ENCODE measurements at places on chromosomes 13 and 19.

DNA sequence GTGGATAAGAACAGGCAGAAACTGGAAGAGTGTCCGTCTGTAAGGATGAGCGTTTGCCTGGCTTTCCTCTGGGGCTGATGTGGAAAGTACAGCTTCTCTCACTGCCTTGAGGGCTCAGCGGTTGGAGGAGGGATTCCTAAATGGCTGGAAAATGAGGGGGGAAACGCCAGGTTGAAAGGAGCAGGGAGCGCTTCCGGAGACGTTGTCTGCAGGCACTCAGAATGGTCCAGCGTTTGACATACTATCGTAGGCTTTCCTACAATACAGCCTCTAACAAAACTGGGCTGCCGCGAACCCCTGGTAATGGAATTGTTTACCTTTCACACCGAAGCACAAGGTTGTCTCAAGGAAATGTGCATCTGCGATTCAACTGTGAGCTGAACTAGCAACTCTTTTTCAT, 39.9 kb downstream of the MRPL57 start:
- DNase-seq, result no peak

- no peak for DNase-seq
These were observed 89.9 kb downstream of the STK24 start for GRCh38 chr13:98487016-98487415.

DNA sequence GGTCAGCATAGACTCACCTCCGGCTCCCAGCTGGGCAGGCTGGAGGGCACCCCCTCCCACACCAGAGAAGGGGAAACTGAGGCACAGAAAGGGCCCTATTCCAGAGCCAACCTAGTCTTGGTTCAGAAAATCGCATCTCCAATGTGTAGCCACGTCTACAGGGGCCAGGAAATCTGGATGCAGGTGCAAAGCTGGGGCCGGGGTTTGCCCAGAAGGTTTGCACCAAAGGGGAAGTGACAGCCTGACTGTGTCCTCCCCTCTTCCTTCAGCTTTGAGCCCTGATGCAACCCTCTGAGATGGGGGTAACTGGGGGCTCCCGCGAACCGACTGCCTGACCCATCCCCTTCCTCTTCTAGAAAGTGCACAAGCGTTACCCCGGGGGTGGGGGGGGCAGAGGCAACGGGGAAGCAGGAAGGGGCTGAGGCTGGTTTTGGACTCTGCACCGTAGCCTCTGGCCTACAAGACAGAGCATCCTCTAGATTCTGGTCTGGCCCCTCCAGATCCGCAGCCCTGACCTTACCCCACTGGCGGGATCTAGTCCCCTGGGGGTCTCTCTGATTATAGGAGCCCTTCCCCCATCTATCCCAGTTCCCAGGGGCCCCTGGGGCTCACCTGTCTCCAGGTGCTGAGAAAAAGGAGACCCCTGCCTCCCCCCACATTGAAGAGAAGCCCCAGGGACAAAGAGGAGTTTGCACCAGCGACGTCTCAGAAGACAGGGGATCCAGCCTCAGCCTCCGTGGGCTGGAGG, 1.1 kb upstream of the ONECUT3 start:
- no peak for DNase-seq

- no peak for DNase-seq
These were observed 16.2 kb downstream of the ZIC2 start for GRCh38 chr13:99997702-99998214.

GRCh38 chr19:45428384-45429231, 4.9 kb upstream of the ERCC1 start:
- DNase-seq, result no peak

DNA sequence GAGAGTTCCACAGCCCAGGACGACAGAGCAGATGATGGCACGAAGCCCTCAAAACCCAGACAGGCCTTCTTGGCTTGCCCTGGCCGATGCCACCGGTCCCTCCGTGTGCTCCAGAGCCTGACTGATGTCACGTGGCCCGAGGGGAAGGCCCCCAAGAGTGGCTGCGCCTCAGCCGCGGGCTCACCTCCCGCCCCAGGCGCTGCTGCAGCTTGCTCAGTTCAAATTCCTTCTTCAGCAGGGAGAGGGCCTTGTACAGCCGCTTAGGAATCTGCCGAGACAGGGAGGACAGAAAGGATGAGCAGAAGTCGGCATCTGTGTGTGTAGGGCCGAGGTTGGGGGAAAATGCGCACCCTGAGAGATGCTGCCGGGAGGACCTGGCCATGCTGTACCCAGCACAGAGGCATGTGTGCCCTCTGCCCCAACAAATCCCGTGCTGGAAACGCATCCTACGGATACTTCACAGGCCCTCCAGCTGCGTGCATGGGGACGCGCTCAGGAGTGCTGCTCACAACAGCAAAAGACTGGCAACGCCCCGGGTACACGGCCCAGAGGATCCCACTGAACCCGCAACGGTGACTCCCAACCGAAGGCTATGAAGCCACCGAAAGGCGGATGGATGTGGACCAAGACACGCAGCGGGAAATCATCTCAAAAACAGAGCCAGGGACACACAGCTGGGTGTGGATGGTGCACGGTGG, 12.9 kb downstream of the LONP1 start:
- DNase-seq, result no peak

GRCh38 chr19:5048727-5049553, 80.0 kb downstream of the KDM4B start:
- no peak for DNase-seq

DNA sequence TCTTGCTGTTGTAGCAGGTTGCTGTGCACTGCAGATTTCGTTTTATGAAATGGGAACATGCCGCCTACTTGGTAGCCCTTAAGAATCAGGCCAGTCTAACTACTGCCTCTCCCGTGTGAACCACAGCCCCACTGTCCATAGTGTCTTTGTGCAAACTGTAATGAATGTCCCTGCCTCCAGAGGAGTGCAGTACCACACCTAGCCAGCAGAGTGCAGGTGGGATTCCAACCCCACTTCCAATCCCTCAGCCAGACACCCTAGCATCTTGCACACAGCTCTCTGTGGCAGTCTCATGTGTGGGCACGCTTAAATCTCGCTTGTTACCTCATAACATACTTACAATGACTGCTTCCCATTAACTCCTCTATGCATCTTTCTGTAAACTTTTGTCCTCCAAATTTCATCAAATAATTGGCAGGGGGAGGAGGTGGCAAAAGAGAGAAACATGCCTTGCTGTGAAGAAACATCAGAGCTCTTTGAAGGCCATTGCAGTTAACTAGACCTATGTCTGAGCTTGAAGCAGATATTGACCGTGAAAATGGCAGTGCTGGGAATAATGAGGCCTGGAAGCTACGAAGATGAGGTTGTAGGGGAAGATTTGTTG, 47.2 kb downstream of the ZAR1L start:
- peak; percentile 16 for DNase-seq

- DNase-seq, result no peak
These were observed 900 bp downstream of the KBTBD7 start for GRCh38 chr13:41193469-41193868.

DNA sequence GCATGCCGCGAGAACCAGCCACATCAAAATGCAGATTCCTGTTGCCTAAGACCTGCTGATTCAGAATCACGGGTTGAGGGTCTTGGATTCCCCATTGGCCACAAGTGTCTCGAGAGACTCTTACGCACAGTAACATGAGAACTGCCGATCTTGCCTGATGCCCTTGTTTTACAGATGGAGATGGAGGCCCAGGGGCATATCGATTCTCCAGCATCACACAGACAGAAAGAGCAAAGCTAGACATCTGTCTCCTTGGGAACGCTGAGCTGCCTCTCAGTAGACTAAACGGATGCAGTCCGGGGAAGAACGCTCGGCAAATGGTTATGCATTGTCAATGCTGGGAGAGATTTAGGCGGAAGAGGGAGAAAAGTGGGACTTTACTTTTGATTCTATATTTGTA, 5.4 kb downstream of the NLRP12 start:
- DNase-seq, result no peak

DNA sequence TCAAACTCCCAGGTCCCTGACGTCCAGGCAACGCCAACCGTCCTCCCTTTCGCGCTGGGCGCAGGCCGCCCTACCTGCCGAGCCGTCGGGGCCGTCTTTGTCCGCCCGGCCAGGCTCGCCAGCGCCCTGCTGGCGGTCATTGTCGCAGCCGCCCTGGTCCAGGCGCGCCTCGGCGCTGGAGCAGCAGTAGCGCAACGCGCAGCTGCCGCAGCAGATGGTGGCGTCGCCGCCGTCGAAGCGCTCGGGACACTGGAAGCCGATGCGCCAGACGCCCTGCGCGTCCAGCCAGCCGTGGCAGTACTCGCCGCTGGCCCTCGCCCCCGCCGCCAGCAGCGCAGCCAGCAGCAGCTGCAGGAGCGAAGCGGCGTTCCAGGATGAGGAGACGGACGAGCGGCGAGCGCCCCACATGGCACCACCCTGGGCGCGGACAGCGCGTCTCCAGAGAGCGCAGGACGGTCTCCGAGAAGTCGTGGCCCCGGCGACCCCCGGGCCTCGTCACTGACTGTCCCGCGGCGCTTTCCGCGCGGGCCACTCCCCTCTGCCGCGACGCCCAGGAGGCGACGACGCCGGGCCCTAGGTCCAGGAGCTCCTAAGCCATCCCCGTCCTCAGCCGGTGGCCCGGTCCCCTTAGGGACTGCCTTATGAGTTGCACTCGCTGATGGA, 1.1 kb downstream of the SHISA2 start:
- DNase-seq, result peak; percentile 24

- DNase-seq, result no peak
These were observed 200.2 kb upstream of the SOX1 start for GRCh38 chr13:111866731-111867245.

DNA sequence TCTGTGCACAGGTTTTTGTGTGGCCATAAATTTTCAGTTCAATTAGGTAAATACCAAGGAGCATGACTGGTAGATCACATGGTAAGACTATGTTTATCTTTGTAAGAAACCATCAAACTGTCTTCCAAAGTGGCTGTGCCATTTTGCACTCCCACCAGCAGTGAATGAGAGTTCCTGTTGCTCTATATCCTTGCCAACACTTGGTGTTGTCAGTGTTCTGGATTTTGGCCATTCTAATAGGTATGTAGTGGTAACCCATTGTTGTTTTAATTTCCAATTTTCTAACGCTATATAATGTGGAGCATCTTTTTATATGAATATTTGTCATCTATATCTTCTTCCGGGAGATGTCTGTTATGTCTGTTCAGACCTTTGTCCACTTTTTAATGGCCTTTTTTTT, 51.7 kb upstream of the MED4 start:
- no peak for DNase-seq

GRCh38 chr19:12937927-12938778, at the start of gene CALR:
Gene CALR, plus strand, starts transcription at chr19:12938609. Its CDS starts 71 bp downstream, at chr19:12938680.
- peak; percentile 99 for DNase-seq

- no peak for DNase-seq
These were observed 1.6 kb upstream of the AZU1 start for GRCh38 chr19:825897-826644.

DNA sequence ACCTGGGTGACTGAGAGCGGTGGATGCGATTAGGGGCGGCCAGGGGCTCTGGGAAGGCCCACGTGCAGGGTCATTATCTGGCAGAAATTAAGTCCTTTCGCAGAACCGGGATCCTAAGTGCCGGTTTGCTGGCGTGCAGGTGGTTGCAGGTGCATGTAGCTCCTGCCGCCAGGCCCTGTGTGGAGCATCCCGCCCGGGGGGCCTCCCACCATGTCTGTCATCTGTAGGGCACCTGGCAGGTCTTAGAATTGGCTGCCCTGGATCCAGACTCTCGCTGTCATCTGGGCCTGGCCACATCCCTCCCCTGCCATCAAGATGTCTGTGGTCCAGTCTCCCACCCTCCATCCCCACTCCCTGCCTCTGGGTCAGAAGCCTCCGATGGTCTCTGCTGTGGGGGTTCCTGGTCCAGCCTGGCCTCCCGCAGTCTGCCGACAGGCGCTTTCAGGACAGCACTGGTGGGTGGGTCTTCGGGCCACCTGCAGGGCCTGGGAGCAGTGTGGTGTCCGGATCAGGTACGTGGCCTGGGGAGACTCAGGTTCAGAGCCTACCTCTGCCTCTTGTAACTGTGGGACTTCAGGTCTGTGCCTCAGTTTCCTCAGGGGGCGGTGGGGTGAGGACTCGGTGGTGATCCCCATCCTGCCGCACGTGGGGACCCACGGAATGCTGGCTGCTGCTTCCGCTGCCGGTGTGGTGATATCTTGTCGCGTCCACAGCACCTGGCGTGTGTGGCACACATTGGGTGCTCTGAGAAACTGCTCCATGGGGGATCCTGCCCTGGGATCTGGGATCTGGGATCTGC, 5.4 kb downstream of the GNA11 start:
- no peak for DNase-seq

GRCh38 chr13:33723365-33723764, 94.6 kb upstream of the RFC3 start:
- DNase-seq, result no peak

- DNase-seq, result no peak
These were observed 12.9 kb downstream of the CYTH2 start for GRCh38 chr19:48481846-48482639.

- DNase-seq, result no peak
These were observed 34.1 kb downstream of the DLEU7 start for GRCh38 chr13:50809133-50810090.

- DNase-seq, result peak; percentile 47
These were observed 148.9 kb downstream of the SIPA1L3 start for GRCh38 chr19:38055655-38056521.

DNA sequence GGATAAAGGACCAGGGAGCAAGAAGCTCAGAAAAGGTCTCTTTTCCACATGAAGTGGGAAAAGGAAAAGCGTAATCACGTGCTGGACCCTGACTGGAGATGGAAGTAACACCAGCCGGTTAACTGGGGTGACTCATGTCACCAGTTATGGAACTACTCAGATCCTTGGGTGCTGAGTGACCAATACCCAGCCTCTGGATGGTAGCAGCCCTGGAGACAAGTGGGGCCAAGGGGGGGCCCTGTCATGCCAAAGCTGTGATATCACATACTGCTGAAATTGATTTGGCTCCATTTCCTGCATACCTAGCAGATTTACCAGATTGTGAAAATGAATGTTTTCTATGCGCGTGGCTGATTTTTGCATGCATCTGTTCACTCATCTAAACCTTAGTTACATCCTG, 158.9 kb downstream of the ZIC5 start:
- DNase-seq, result no peak

DNA sequence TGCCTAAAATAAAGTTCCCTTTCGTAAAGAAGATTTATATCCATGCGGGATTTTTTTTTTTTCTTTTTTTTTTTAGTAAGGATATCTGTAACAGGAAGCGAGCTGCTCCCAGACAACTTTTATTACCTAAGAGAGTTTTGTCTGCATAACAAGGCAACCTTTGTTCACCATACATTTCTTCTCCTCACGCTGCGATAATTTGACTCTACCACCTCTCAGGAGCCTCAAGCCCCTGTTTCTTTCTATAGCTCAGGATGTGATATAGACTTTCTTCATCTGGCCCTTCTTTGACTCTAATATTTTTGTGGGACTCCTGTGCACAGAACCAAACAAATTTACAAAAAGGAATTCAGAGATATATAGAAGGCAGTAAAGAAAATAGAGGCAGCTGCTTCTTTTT, 1053.7 kb upstream of the SPRY2 start:
- DNase-seq, result no peak

GRCh38 chr19:35753634-35754369, 3.0 kb downstream of the HSPB6 start:
- no peak for DNase-seq

GRCh38 chr19:10279737-10280442, 6.9 kb upstream of the ICAM4 start:
- no peak for DNase-seq

GRCh38 chr13:109750221-109750775, 36.1 kb downstream of the IRS2 start:
- DNase-seq, result no peak
